Stimulated activated CD4-positive, alpha-beta T cell treated with anti-CD3 and anti-CD28 coated beads, Interleukin-1b, Interleukin-23, amount 100 ng/mL, for 1 hour (primary cell): ENCODE measurements at places on chromosomes 4 and X.

- no peak for DNase-seq
These were observed 40.8 kb upstream of the MAGED1 start for GRCh38 chrX:51852621-51853020.

- DNase-seq = no peak
These were observed 59.2 kb upstream of the ZC4H2 start for GRCh38 chrX:65035446-65035770.

DNA sequence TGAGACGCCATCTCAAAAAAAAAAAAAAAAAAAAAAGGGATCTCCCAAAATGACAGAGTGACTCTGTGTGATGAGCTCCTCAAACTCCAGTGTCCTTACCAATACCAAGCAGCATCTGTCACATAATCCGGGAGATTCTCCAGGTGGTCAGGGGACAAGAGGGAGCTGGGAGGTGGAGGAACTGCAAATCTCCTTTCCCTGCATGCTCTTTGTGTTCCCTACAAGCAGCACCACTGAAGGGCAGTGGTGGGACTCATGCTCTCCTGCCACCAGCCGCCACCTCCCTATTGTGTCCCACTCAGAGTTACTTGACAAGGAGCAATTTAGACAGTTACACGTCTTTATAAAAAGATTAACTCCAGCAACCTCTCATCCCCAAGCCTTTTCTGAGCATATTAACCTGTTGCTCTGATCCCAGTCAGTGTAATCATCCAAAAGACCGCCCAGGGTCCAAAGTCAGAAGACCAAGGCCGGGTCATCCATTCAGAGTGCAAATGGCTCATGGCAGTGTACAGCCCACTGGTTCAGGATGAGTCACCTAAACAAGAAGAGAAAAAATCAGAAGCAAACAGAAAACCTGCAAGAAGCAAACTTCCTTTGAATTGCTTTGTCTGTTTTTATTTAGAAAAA is 23.6 kb downstream of the MGST2 start:
- no peak for DNase-seq

DNA sequence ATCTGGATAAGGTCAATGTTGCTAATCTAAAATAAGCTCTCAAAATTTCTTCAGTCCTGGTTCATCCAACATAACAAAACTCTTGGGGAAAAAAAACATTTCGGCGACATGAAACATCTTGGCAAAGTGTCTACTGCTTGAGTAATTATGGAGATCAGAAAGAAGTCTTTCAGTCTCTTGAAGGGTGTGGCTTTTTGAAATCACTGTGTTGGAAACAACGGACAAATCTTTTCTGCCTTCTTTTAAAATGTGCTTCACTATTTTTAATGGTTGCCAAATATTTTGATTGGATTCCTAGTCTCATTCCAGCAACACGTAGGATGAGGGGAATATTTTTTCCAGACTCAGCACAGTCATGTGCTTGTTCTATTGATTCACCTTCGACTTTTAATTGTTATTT is 138.6 kb downstream of the KLHL8 start:
- no peak for DNase-seq

GRCh38 chr4:123127875-123128274 is 205.5 kb upstream of the NUDT6 start:
- DNase-seq = no peak

DNA sequence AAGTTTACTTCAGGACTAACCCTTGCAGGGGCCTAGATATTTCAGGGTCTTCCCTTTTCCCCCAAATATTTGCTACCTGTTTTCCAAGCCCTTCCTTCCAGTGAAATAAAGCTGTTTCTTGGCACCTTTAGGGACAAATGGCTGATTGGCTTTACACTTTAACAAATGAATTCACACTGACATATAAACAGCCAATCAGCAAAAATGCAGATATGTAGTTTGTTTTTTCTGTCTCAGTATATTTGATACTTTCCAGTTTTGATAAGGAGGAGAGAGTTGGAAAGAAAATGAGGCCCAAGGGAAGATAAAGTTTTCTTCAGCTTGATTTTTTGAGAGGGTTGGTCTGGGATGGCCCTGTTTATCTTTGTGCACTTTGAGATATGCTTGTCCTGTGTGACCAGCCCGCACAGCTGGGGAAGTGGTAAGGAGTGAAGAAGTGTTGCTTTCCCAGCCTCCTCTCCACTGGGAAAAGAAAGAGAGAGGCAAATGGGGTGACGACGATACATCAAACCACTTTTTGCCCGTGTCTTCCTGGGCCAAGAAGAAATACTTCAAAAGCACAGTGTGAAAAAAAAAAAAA is 67.5 kb downstream of the MGST2 start:
- DNase-seq = no peak

DNA sequence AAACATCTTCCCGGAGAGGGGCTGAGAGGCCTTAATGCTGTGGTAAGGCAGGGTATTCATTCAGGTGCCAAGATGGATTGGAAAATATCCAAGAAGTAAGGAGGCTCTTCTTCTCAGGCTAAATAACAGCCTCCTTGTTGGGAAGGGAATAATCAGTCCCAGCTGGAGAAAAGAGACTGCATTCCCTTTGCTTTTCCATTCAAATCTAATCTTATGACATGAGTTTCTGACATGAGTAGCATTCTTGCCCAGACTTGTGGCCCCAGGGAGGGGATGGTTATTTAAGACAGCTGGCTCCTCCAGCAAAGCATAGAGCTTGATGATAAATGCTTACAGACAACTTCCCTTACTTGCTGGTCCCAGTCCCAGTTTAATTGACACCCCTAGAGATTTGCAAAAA is 98.3 kb downstream of the DCLK2 start:
- no peak for DNase-seq

GRCh38 chr4:159422626-159423025 is 319.7 kb downstream of the RAPGEF2 start:
- no peak for DNase-seq

GRCh38 chr4:68180849-68181526 is 51.3 kb upstream of the TMPRSS11F start:
- DNase-seq = no peak

DNA sequence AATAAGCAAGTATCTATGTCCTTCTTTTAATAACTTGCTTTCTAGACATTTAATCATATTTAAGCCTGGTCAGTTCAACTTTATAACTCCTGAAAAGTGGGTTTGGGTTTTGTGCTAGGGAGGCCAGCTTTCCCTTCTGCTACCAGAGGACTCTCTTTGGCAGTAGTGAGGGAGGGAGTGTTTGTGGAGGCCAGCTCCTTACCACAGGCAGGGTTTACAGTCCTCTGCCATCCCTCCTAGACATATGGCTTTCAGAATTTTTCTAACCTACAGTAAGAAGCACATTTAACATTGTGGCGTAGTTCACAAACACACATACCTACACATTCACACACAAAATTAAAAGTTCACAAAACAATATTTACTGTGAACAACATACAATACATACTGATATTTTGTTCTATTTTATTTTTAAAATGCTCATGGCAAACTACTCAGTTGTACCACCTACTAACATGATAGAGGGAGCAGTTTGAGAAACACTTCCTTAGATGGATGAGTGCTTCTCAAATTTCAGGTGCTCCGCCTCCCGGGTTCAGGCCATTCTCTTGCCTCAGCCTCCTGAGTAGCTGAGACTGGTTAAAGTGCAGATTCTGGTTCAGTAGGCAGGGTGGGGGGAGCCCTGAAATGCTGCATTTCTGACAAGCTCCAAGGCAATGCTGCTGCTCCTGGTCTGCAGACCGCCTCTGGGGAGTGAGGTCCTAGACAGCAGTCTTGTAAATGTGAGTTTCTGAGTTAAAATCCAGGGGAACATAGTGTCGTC is 86.7 kb downstream of the PTTG2 start:
- DNase-seq = no peak

DNA sequence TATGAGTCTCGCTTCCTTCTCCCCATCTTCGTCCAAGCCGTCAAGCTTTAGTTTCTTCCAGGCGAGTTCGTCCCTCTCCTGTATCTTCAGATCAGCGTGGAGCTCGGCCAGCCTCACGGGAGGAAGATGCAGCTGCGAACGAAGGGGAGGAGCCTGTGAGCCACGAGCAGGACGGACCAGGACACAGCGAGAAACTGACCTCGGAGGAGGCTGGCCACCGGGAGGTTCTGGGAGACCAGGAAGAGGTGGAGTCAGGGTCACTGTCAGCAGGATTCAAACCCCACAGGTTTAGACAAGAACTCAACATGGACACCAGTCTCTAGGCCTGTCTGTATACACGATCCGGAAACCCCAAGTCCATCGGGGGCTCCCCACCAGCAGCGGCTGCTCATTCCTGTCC is 7.3 kb downstream of the LRPAP1 start:
- DNase-seq = no peak

GRCh38 chr4:89212666-89213381 is 94.8 kb downstream of the GPRIN3 start:
- no peak for DNase-seq

DNA sequence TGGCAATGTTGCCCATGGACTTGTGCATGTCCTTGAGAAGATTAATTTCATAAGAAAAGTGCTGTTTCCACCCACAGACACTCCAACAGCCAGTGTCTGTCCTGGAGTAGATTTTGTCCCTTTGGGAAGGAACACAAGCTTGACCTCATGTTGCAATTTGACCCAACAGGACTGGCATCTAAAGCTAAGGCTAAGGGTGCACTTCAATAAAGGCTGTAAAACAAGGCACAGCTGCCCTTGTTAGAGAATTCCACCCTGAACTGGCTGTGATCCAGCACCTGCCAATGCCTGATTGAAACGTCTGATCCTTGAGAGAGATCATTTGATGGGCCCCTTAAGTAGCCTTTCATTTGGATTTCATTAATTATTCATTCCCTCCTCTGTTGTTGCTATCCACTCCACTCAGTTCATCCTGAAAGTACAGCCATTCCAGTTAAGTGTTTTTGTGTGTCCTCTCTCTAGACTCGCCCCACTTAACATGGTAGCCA is 56.2 kb downstream of the CD99L2 start:
- DNase-seq = no peak

- DNase-seq = no peak
These were observed 182.8 kb upstream of the MAP3K15 start for GRCh38 chrX:19698122-19698521.

- DNase-seq = no peak
These were observed 9.7 kb upstream of the MAGEA4 start for GRCh38 chrX:151902813-151903591.

DNA sequence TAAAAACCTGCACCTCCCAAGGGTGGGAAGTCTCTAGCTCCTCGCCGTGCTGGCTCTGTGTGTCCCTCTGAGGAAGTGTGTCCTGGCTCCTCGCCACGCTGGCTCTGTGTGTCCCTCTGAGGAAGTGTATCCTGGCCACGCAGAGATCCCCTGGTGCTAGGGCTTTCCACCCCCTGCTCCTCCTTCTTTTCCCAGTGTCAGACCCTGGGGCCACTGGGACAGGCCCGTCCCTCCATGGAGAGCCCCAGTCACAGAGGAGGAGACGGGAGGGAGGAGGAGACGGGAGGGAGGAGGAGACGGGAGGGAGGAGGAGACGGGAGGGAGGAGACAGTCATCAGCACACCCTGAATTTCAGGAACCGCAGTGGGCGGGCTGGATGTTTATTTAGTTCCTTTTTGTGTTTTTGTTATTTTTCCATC is 53.8 kb upstream of the HGFAC start:
- no peak for DNase-seq

DNA sequence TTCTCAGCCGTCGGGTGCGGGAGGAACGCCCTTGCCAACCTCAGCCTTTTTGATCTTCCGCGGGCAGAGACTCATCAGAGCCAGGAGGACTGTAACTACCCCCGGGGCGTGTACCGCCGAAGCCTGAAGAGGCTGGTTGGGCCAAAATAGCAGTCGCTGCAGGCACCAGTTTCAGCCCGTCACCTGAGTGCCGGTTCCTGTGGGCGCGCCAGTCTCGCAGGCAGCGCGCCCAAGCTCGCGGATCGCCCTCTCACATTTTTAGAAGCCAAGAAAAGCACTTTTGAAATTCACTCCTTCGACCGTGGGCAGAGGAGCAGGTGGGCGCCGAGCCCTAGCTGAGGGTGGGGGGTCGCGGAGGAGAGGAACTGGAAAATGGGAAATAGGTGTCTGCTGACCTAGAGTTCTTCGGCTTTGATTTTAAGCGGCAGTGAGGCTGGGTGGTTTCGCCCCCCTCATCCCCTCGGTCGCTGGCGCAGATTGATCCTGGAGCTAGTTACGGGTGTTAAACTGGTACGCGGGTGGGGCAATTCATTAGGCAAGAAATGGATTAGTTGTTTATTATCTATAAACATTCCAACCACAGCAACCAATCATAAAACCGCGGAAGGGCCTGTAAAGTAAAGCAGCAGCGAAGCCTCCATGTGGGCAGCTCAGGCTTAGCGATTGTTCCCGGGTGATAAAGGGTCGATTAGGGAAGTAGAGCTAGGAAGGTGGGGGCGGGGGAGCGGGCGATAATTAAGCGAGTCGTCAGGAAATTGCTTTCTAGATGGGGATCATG is 69.2 kb downstream of the FBXO8 start:
- DNase-seq = no peak

DNA sequence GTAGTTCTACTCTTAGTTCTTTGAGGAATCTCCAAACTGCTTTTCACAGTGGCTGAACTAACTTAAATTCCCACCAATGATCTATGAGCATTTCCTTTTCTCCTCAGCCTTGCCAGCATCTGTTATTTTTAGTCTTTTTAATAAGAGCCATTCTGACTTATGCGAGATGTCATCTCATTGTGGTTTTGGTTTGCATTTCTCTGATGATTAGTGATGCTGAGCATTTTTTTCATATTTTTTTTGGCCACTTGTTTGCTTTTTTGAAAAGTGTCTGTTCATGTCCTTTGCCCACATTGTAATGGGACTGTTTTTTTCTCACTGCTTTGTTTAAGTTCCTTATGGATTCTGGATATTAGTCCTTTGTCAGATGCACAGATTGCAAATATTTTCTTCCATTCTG is 21.5 kb upstream of the PHKA1 start:
- DNase-seq = no peak

- no peak for DNase-seq
These were observed 69.3 kb upstream of the NKX1-1 start for GRCh38 chr4:1475277-1476139.

DNA sequence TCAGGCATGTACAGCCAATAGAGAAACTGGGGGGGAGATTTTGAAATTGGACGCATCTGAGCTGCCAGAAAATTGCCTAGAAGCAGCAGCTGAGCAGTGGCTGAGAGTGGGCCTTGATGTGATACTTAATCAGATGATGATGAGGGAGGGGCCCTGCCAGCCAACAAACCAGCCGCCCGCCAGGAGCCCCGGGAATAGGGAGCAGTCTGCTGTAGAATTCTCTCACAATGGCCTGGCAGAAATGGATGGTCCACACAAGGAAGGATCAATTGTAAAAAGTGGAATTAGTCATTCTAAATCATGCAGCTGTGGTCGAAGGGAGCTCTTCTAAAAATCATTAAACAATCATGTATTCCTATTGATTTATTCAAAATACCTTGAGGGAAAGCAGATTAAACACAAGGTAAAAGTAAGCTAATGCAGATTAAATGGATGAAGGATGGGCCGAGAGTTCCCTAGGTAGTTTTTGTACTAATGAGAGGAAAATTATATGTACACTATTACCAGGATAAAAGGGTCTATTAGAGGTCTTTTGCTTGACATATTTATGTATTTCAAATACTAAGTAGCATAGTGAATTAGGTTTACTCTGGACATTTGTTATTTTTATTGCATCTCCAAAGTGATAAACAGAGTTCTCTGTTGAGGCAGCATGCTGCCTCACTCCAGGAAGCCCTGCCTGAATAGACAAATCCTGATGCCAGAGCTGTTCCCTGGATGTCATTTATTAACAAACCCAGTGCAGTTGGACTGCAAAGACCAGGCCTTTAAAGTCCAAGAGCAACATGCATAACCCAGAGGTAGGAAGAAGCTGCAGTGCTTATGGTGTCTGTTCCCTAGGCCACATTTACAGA is 91.3 kb downstream of the NKX6-1 start:
- no peak for DNase-seq
